ENCODE measurements at places on chromosomes 1 and 21.
A peak's percentile ranks its signal among the peaks of the same experiment; 100 is the strongest.

DNA sequence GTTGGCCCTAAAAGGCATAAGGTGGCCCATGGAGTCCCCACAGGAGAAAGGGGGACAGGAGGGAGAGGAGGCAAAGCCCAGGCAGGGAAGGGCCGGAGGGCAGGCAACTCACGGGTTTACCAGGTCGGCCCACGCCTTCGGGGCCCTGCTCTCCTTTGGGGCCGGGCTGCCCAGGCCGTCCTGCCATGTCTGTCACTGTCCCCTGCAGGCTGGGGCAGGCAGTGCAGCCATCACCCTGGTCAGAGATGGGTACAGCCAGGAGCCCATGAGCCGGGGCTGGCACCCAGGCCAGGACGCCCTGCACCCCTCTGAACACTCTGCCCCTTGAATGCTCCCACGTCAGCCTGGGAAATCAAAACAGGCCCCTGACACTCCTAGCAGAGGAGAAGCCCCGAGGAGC, 19.8 kb downstream of the COL16A1 start:
- DNase-seq = no peak

GRCh38 chr1:85134583-85135391, 66.0 kb downstream of the SYDE2 start:
- DNase-seq = no peak

DNA sequence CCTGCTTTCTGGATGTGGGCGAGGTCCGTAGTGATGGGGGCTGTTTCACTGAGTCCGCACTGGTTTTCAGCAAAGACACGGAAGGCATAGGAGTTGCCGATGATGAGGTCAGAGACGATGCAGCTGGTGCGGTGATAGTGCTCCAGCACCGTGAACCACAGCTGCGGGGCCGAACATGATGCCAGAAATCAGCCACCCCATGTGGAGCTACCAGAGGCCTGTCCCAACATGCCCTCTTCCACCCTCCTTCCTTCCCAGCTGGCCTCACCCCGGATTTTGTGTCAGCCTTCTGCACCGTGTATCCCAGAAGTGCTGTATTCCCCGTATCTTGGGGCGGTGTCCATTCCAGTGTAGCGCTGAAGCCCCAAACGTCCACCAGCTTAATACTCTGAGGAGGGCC, 10.0 kb downstream of the MYBPHL start:
- DNase-seq = no peak

GRCh38 chr21:40177979-40178378, 310.7 kb downstream of the PCP4 start:
- DNase-seq = no peak

DNA sequence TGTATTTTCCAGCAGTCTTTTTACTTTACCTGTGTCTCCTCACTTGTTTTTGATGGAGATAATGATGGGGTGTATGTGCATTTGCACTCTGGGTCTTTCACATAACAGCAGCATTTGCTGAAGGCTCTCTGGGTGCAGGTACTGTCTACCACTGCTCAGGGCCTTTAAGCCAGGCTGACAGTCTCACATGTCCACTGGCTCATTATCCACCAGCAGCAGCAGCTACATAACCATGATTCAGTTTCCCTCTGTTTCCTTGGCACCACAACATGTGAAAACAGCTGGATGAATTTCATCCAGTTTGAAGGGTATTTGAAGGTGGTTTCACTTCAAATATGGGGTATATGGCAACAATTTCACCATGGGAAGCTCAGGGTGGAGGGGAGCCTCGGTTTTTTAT, 41.2 kb upstream of the ROR1 start:
- no peak for DNase-seq

GRCh38 chr1:17235135-17235885, 13.6 kb upstream of the PADI3 start:
- no peak for DNase-seq

GRCh38 chr1:248910761-248911160, 4.7 kb downstream of the PGBD2 start:
- no peak for DNase-seq

DNA sequence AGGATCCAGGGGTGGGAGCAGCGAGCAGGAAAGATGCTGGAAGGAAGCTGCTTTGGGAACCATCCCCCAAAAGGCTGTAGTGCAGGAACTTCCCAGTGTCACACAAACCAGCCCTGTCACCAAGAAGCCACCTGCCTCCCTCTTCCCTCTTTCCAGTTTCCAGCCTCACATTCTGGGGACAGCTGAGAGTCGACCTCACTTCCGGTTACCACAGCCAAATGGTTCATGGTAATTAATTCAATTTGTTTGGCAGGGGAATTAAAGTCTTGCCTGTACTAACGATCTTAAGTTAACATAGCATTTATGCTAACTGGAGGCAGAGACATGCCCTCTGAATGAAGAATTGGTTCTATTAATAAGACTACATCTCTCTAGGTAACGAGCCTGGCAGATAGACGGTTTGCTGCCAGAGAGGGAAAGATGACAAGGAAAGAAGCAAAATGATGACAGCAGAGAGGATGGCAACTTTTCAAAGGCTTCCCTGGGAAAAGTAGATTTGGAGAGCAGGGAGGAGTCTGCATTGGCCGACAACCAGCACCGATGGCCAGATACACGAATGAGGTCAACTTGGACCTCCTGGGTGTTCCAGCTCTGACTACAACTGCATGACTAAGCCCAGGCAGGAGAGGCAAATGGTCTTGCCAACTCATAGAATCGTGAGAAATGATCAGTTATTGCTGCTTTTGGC, 64.1 kb downstream of the TMCO4 start:
- no peak for DNase-seq

DNA sequence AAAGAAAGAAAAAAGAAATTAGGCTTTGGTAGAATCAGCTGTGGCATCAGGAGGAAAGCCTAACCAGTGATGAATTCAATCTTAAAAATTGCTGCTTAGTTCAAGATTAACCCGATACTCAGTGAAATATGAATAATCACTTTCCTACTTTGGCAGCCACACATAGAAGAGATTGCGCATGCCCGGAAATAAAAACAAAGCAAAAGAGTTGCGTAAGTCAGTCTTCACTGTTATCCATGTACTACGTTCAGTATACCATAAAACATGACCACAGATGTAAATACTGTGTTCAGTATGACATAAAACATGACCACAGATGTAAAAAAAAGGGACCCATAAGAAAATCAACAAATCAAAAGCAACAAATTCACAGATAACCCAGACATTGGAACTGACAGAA, 19.2 kb downstream of the CD1D start:
- DNase-seq = no peak

DNA sequence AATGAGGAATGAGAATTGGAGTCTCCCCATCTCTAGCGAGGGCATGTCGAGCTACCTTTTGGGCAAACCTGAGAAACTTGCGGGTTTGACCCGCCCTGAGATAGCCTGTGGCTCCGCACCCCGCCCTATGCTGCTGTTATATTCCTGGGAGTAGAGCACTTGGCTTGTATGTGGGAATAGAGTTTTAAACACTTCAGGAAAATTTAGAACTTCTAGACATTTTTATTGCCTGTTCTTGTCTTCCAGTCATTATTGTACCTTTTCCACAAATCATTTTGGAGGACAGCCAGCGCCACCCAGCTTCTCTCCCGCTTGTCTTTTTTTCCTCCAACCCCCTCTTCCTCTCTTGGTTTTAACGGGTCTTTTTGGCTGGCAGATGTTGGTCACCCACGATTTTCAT, 738 bp downstream of the GNPAT start:
- DNase-seq = no peak

- peak; percentile 48 for DNase-seq
These were observed 103.4 kb upstream of the VAMP3 start for GRCh38 chr1:7667625-7668218.

DNA sequence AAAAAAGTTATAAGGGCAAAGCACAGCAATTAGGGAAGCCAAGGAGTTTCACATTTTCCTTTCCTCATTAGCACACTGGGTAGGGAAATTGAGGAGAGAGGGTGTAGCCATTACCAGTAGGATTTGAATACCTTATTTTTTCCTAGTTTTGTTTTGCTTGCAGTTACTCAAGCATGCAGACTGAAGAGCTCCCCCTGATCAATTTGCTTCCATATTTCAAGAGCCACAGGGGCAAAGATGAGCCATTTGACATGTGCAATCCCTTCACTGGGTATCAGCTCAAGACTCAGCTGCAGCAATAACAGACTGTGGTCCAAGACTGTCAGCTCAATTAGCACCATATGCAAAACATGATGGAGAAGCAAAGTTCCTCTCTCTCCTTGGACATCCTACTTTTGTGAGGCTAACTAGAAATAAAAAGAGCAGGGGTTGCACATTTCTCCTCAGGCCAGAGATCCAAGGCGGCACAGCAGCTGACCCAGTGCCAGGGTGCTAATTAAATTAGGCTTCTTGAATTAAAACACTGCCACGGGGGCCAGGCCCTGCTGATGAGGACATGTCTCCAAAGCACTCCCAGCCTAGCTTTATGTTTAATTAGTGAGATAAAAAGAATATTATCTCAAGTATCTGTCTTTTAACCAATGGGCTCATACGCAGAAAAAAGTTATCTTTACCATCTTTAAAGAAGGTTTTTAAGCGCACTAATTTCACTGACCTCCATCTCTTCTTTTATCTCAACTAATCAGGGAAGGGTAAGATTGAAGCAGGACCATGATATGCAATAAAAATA, 36.7 kb upstream of the LRRC53 start:
- no peak for DNase-seq

GRCh38 chr1:57329937-57330336, 93.9 kb downstream of the DAB1 start:
- DNase-seq = no peak

DNA sequence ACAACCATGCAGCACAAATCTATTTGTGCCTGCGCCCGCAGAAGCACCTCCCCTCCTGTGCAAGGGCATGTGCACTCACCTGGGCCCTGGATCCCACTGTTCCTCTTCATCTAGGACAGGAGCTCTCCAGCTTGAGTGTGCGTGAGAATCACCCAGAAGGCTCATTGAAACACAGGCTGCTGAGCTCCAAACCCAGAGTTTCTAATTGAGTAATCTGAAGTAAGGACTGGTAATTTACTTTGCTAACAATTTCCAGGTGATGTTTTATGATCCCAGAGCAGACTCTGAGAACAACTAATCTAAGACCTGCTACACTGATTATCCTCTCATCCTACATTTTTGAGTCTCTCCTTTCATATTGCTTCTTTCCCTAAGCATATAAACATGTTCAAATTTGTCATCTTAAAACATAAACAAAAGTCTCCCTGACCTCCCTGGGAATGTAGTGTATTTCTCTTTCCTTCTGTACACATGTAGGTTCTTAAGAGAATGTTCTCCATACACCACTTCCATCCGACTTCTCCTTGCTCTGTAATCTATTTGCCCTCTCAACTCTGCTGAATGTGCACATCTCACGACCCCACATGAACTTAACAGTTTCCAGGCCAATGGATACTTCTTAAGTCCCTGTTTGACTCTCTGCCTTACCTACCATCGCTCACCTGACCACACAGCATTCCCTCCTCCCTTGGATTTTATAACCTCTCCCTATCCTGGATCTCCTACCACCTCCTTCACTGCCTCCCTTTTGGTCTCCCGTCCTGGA, 522.5 kb downstream of the SMYD3 start:
- no peak for DNase-seq

DNA sequence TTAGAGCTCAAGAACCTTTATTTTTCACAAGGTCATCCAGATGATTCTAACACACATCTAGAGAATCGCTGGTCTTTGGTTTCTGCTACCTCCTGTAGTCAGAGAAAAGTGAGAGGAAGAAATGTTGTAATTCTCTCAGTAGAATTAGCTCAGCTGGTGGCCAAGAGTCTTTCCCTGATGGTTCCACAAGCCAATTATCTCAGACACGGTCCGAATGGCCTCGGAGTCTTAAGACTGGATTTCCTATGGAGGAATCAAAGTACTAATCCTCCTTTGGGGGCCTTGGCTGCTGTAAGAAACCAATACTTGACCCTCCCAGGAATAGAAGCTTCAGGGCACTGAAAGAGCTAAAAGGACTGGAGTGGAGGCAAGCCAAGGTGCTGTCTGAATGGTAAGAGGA, 1.8 kb downstream of the TMEM81 start:
- no peak for DNase-seq

DNA sequence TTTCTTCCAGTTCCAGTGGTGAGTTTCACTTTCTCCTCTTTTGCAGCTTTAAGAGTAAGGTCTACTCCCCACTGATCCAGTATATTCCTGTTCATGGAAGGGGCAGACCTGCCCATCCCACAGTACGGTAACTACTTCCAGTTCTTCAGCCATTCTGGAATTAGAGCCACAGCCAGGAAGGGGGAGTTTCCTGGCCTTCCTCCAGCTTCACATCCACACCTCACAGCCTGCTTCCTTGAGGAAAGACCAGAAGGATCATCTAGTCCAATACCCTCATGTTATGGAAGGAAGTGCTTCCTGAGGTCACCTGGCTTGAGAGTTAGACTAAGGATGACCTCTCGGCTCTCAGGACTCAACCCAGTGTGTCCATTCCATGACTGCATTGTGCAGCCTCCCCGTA, 597.8 kb downstream of the KIF26B start:
- DNase-seq = no peak

DNA sequence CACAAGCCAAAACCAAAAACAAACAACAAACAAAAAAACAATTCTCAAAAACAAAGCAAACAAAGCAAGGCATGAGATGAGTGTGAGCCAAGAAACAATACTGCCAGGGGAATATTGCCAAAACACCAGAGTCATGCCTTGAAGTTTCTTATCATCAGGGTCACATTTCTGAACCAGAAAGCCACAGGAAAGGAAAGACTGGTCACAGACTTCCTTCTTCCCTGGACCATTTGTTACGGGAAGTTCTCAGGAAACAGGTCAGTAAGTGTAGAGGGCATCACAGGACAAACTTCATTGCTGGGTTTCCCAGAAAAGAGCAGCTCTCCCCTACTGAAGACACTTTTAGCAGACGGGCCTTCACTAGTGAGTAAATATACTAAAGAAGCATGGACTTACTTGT, 191.2 kb downstream of the GABPA start:
- no peak for DNase-seq

GRCh38 chr1:172380441-172381244, 39.8 kb upstream of the C1orf105 start:
- no peak for DNase-seq

DNA sequence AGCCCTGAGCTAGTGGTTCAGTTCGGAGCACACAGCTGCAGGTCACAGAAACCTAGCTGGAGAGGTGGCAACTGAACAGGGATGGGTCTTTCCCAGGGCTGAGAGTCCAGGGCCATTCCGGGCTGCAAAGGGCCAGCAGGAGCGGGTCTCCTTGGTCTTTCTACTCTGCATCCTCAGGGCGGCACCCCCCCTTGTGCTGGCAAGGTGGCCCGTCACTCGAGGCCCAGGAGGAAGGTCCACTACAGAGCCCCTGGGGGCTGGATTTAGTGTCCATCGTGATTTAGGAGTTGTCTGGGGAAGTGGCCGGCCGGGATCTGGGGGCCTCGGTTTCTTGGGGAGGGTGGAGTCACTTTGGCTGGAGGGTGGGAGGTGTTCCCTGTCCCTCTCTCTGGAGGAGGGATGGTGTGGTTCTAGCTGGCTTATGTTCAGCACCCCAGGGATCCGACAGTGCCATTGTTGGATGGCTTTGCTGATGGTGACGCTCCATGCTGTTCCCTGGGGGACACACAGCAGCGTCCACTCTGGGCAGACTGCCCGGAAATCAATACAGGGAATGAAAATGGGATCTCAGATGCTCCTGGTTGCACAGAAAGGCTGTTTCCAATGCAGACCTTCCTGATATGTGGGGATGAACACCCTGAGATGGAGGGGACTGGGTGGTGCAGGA, 64.4 kb downstream of the UMODL1 start:
- no peak for DNase-seq

Data from activated CD8-positive, alpha-beta memory T cell treated with anti-CD3 and anti-CD28 coated beads for 1 hour (primary cell).